ENCODE measurements at places on chromosomes 6 and 20. TPM values are rescaled to one million over a fixed set of nuclear protein-coding genes. Genes with fewer than 3 reads are reported as not detected.

The OR2B6 gene
- total RNA-seq, result not detected

The NKX2-2 gene
- not detected for total RNA-seq

The NOX3 gene
- not detected for total RNA-seq

The KAT14 gene
- 13.9 TPM for total RNA-seq

The COL9A1 gene
- total RNA-seq, result not detected

The SLC4A11 gene
- total RNA-seq, result 1.6 TPM

The TBX18 gene
- total RNA-seq, result 3.0 TPM

The IPCEF1 gene
- 0.32 TPM for total RNA-seq

The IL17A gene
- total RNA-seq, result not detected

The CAGE1 gene
- under 0.01 TPM for total RNA-seq

The HTR1E gene
- not detected for total RNA-seq

The RIMS1 gene
- 1.3 TPM for total RNA-seq

The TRMT11 gene
- 29.6 TPM for total RNA-seq

The SLC22A3 gene
- 1.3 TPM for total RNA-seq

The BPIFB1 gene
- total RNA-seq, result not detected

The CST2 gene
- total RNA-seq, result not detected

The FAM162B gene
- total RNA-seq, result 3.9 TPM

The NRSN1 gene
- not detected for total RNA-seq

The ZNF322 gene
- 17.7 TPM for total RNA-seq

The CFAP61 gene
- total RNA-seq, result 0.43 TPM

The TBXT gene
- total RNA-seq, result not detected

Measured in fibroblast of villous mesenchyme (primary cell).